ENCODE measurements at places on chromosomes 3 and 15.

GRCh38 chr15:66359740-66360139 is 3.3 kb upstream of the TIPIN start:
- DNase-seq, result no peak

GRCh38 chr3:50388016-50388719 is 28.8 kb upstream of the TMEM115 start:
- no peak for DNase-seq

DNA sequence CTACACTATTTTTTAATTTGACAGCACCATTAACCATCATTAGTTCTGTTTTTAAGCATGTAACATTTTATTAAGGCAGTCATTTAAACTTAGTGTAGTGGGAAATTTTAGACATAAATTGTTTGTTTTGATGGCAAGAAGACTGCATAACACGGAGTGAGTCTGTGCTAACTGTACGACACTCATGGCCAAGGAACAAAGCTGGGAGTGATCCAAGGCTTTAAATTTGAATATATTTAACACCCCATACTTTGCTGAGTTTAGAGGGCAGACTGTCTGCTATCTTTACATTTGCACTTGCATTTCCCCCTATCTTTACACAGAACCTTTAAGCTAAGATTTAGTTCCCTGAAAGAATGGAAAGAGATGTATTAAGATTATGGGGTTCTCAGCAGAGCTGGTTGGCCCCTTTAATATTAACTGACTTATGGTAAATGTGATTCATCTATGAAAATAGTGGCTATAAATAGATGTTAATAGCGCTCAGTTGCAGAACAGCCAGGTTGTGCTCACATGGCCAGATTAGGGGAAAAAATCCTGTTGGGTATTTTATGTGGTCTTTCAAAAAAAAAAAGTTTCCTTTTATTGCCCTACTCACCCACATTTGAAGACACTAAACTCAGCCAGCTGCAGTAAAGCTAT is 120.7 kb downstream of the CMSS1 start:
- DNase-seq, result no peak

GRCh38 chr3:125213364-125213755 is 812 bp upstream of the SLC12A8 start:
- DNase-seq, result no peak

DNA sequence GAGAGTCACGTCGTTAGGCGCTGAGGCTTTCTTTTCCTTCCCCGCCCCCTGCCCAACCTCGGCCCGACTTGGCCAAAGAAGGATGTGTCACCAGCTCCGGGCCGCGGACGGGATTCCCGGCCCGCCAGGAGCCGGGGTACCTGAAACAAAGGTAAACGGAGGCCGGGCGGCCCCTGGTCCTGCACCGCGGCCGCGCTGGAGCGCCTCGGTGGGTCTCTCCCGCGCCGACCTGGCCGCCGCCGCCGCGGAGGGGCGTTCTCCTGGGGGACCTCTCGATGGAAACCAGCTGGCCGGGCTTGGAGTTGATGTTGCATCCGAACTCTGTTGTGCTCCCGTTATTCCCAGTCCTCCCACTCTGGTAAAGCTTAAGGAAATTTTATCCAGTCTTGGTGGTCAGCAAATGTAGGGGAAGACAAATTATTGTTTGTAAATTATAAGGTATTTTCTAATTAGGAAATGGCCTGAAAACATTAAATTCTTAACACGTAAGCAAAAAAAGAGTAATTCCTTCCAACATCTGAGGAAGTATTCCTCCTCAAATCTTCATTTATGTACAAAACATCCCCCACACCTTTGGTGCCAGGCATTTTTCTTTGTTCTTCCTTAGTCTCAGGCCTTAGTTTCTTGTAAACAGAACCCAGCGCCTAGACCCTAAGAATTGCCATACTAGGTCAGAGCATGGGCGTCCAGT is 888 bp downstream of the PPP2R3A start:
- DNase-seq, result no peak

DNA sequence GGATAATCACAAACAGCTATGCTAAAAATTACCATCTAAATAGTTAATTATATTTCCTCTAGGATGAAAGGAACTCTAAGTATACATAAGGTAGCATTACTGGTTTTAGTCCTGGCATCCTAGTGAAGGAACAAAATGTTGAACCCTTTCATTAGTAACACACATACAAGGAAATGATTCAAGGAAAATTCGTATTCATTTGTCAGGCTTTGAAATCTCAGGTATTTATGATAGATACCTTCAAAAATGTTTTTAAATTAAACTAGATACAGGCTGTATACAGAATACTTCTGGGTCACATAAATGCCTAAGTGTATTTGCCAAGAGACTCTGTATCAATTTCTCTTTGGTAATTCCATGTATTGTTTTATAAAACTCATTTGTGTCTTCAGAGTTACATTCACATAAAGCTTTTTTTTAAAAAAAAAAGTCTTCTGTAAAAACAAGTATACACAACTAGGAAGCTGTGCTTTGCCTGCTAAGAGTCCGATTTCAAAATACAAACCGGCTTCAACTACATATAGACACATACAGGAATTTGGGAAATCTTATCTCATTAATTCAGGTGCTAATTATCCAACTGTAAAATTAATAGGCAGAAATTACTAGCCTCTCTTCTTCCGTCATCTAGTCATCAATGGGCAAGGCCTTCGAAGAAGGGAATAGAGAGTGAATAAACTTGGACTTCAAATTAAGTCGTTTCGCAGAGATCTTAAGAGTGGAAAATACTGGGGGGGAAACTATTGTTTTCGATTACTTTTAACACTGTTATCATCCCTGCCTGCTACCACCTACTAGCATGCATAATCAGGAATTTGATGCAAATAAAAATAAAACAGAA is 1.3 kb downstream of the SECISBP2L start:
- no peak for DNase-seq

DNA sequence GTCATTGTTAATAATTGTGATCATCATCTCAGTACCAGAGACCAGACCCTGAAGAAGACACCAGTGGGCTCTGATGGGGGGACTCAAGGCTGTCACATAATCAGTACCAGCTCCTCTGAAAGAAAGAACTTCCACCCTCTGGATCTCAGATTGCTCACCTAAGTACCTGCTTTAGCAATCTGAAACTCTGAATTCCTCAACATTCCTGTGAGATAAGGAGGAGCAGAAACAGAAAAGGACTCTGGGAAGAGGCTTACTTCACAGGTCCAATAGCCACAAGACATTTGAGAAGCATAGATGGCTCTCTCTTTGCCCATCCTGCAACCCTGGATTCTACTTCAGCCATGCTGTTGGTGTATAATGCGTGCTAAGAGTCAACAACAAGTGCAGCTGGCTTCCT is 44.0 kb upstream of the OXTR start:
- DNase-seq, result no peak

DNA sequence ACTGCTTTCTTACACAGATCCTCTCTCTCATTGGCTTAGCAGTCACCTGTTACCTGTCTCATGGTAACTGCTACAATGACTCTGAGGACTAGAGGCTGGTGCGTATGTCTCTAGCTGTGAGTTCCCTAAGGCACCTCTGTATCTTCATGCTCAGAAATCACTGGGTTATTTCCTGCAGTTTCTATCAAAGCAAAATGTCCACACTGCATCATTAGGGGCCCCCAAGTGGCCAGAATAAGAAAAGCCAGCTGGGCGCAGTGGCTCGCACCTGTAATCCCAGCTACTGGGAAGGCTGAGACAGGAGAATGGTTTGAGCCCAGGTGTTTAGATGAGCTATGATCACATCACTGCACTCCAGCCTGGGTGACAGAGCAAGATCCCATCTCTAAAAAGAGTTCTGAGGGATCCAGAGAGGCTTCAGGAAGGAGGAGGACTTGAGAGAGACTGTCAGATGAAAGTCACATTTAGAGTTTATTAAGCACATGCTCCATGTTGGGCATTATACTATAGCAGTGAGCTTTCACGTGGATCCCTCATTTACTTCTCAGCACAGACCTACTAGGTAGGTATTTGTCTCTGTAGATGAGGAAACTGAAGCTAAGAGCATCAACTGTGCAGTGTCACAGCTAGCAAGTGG is 2.3 kb upstream of the VPS18 start:
- peak; percentile 58 for DNase-seq

DNA sequence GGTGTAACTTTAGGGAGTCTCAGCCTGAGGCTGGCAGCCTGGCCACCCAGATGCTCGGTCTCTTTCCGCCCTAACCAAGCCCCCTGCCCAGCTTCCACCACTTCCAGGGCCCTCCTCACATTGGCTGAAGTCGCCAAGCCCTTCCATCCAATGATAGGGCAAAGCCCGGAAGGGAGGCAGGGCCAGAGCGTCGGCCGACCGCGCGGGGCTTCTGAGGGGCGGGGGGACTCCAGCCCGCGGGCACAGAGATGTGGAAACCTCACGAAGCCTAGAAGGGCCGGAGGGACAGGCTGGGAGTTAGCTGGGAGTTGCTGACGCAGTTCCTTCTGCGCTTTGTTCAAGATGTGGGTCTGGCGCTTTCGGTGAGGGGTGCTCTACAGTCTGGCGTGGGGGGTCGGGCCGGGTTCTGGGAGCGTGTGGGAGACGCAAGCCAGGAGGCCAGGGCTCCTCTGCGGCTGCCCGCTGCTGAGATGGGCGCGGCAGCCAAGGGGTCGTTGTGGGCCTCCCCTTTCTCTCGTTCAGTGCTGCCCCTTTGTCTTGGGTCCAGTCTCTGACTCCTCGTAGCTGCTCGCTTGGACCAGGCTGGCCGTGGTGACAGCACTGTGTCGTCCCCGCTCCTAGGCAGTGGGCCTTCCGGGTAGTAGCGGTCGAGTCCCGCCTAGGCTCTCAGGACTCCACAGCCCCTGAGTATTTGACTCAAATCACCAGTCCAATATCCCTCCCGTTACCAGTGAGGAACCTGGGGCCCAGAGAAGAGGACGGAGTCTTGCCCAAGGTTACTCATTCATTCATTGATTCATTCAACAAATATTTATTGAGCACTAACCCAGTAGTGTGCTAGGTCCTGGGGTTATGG is at the start of gene ZNF660:
TSS of gene ZNF660 (plus strand) at position 319 of the 856 bp plus-strand sequence. CDS start 9,230 bp downstream, outside the sequence.
- DNase-seq, result peak; percentile 37

- no peak for DNase-seq
Observed at GRCh38 chr3:18732474-18732873, 307.3 kb upstream of the SATB1 start.

- no peak for DNase-seq
Observed at GRCh38 chr3:167575000-167575600, 78.6 kb downstream of the WDR49 start.

GRCh38 chr3:184255291-184256039 is 5.9 kb downstream of the CAMK2N2 start:
- DNase-seq, result peak; percentile 58

DNA sequence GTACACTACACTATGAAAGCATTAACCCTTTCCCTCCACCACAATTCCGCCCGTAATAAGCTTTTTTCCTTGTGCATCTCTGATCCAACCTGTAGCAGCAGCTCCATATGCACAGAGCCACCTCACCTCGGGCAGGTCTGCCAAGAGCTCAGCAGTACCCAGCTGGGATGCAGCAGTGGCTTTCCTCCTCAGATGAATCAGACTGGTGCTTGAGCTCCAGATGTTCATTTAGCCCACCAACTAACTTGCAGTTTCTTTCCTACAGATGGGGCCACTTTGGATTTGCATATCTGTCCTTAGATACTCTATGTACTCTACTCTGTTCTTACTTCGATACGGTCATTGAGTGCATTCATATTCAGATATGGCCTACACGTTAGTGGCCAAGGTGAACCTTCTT is 14.8 kb upstream of the FSIP1 start:
- no peak for DNase-seq

- DNase-seq, result no peak
Observed at GRCh38 chr15:36175741-36176291, 403.6 kb upstream of the CDIN1 start.

- DNase-seq, result no peak
Observed at GRCh38 chr3:85571835-85572234, 613.0 kb downstream of the CADM2 start.

DNA sequence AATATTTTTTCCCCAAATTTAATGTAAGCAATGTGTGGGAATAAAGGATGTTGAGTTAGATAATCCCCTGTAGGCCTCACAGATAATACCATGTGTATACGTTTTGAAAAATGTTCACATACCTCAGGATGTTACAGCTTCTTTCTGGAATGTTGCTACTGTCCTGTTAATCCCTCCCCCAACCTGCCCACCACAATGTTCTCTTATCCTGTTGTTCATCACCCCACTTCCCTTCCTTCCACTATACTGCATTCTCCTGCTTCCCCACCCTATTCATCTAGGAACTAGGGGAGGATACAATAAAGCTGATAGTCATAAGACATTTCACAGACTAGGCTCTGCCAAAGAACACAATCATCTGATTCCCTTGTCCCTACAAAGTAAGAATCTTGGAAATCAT is 92.1 kb downstream of the IGF2BP2 start:
- DNase-seq, result no peak

Measured in activated CD8-positive, alpha-beta T cell treated with anti-CD3 and anti-CD28 coated beads for 36 hours (primary cell).